Posterior vena cava (tissue), 2 donors: ENCODE measurements at places on chromosomes 1 and 21. TPM values are rescaled to one million over a fixed set of nuclear protein-coding genes. Genes with fewer than 3 reads are reported as not detected.

The SYT14 gene
- total RNA-seq: not detected

The KRTAP19-1 gene
- total RNA-seq: not detected

The CYB561D1 gene
- 10.5 TPM for total RNA-seq

The HFM1 gene
- 2.1 TPM for total RNA-seq

The TRIM17 gene
- 0.38 TPM for total RNA-seq

The FAM131C gene
- 1.2 TPM for total RNA-seq

The PADI3 gene
- not detected for total RNA-seq

The GRIK3 gene
- 0.33 TPM for total RNA-seq

The PODN gene
- 155 TPM for total RNA-seq

The DLGAP3 gene
- 0.57 TPM for total RNA-seq

The OSBPL9 gene
- 84.5 TPM for total RNA-seq

The NOTCH2 gene
- total RNA-seq: 151 TPM

The CALML6 gene
- total RNA-seq: 0.37 TPM

The ADAM30 gene
- not detected for total RNA-seq

The PCP4L1 gene
- total RNA-seq: 3.0 TPM

The TLR5 gene
- total RNA-seq: 11.2 TPM

The SMIM1 gene
- 14.5 TPM for total RNA-seq

The FCER1A gene
- 0.93 TPM for total RNA-seq

The CREB3L4 gene
- total RNA-seq: 3.2 TPM

The KDF1 gene
- total RNA-seq: not detected

The ADCY10 gene
- total RNA-seq: 0.28 TPM

The PPM1J gene
- 3.0 TPM for total RNA-seq

The PYHIN1 gene
- total RNA-seq: 3.4 TPM

The ATP1A2 gene
- 10.8 TPM for total RNA-seq

The SV2A gene
- 7.5 TPM for total RNA-seq

The ZNF683 gene
- not detected for total RNA-seq

The CTSE gene
- not detected for total RNA-seq

The PCNX2 gene
- total RNA-seq: 12.9 TPM

The CLDN14 gene
- 0.14 TPM for total RNA-seq

The MYOM3 gene
- 0.83 TPM for total RNA-seq

The BCAN gene
- 0.60 TPM for total RNA-seq

The TMEM69 gene
- total RNA-seq: 12.6 TPM

The CDA gene
- 9.1 TPM for total RNA-seq

The PHACTR4 gene
- 21.7 TPM for total RNA-seq

The HEYL gene
- 25.2 TPM for total RNA-seq

The CD58 gene
- total RNA-seq: 31.6 TPM

The KCNE1 gene
- 4.5 TPM for total RNA-seq

The UBL4B gene
- not detected for total RNA-seq

The TAS1R1 gene
- total RNA-seq: not detected
